ENCODE measurements at places on chromosomes 13 and 19.

GRCh38 chr13:83716121-83716520, 166.2 kb downstream of the SLITRK1 start:
- DNase-seq: no peak

GRCh38 chr19:961866-962620, 22.1 kb upstream of the WDR18 start:
- no peak for DNase-seq

DNA sequence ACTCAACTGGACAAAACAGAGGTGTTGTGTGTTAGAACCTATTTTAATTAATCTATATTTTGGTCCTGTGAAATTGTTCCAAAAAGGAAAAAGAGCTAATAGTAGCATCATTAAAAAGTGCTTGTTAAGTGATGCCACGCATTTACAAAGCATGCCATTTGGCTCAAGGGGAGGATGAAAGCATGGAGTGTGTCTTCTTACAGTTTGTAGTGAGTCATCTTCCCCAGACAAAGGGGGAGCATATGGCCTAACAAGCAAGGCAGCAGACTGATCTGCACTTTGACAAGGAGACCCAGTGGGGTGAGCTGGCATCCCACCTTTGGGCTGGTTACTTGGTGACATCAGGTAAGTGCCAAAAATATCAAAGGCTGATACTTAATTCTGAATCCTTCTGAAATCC, 297.0 kb downstream of the FGF9 start:
- no peak for DNase-seq

- no peak for DNase-seq
Observed at GRCh38 chr13:112586334-112586960, 1.5 kb downstream of the TUBGCP3 start.

GRCh38 chr19:39676004-39676403, 20.3 kb downstream of the LGALS16 start:
- DNase-seq: no peak

GRCh38 chr13:30413842-30414241, 8.5 kb upstream of the UBE2L5 start:
- DNase-seq: no peak

DNA sequence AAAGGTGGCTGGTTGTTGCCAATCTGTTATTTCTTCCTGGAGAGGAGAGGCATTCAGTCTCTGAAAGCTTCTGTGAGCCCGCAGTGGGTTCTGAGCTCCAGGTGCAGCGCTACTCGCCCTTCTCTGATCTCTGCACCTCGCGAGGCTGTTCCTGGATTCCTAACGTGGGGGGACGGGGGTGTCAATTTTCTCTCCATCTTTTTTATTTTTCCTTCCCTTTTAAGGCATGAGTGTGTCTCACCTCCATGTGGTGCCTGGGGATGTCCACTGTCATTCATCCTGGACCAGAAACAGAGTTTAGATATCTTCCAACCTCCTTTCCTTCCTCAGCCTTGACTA, 626 bp downstream of the ZNF233 start:
- DNase-seq: no peak

DNA sequence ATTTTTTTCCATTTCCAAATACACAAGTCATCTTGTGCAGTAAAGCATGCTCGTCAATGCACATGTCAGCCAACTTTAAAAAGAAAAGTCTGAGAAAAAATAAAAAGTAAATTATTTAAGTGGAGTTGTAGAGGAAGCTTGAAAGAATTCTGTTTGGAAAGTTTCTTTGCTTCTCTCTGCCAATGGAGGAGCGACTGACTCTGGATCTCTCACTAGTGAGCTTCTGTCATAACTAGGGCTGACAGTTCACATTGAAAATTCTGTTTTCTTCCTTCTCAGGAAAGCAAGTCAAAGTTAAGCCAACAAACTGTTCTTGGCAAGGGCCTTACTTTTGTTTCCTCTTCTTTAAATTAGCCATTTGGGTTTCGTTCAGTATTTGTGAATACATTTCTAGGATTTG, 298.2 kb downstream of the POU4F1 start:
- DNase-seq: no peak

DNA sequence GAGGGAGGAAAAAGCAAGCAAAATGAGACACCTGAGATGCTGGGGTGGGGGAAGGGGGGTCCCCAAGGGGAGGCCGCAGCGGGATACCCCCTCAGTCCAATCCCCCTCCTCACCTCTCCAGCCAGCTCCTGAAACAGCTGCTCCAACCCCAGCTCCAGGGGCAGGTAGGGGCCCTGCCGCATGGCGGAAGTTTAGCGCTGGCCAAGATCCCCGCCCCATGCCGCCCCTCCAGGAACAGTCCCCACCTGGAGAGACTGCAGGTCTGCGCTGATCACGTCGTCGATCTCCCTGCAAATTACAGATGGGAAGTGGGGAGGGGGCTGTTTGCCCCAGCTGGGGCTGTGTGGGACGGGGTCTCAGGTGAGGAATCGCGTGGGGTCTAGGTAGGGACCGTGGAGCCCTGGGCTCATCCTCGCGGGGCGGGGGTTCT, 9.0 kb downstream of the CAPN12 start:
- DNase-seq: no peak

- peak; percentile 4 for DNase-seq
Observed at GRCh38 chr13:108993346-108993745, 363.9 kb downstream of the MYO16 start.

- no peak for DNase-seq
Observed at GRCh38 chr13:33185853-33186252, 99.7 kb downstream of the STARD13 start.

DNA sequence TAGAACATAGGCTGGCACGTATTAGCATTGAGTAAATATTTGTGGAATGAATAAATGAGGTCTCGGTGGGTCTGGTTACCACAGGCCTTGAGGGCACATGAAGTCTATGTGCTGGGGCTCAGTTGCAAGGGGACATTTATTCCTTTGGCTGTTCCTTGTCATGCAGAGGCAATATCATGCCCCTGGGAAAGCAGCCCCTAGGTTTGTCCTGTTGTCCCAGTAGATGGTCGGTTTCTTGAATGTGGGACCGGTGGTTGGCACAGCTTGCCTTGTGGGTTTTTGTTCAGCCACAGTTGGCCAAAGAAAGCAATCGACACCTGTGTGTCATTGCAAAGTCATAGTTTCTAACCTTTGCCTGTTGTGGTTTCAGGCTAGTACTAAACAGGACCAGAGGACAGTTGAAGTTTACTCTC, 24.7 kb upstream of the GPR183 start:
- no peak for DNase-seq

DNA sequence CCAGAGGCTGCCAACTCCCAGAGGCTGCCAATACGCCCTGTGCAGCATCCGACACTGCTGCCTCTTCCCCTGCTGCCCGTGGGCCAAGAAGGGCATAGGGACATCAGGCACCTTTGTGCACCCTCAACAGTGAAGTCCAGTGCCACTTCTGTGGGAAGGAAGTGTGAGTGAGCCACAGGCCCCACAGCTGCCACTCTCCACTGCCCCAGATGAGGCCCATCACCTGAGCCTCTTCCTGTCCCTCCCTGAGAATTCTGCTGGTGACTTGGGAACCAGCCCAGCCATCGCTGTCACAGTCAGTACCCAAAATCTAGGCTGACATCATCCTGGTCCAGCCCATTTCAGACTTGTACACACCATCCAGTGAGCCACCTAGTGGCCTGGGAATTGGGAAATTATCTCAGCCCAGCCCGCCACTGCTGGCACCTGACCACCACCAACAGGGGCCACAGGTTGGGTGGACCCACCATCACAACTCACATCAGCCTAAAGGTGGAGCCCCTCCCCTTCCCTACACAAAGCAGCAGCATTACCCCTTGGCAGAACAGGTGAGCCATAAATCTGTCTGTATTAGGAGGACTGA, 733.9 kb upstream of the KLHL1 start:
- no peak for DNase-seq

GRCh38 chr19:3407556-3408516, 41.5 kb downstream of the NFIC start:
- DNase-seq: no peak

GRCh38 chr13:97492257-97492656, 58.3 kb downstream of the RAP2A start:
- DNase-seq: no peak

DNA sequence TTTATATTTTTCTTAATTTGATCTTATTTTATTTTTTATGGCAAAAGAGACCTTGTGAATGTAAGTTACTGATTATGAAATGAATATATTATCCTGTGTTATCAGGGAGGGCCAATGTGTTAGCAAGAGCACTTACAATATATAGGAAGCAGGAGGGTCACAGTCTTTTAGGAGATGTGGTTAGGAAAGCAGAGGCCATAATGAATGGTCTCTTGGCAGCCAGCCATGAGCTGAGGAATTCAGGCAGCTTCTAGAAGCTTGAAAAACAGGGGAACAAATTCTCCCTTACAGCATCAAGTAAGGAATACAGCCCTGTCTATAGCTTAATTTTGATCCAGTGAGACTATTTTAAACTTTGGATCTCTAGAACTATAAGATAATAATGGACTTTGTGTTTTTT, 2374.6 kb downstream of the PCDH9 start:
- no peak for DNase-seq

All from AG09309 (cell line).